ENCODE measurements at places on chromosomes 1 and 21.
A peak's percentile ranks its signal among the peaks of the same experiment; 100 is the strongest.

DNA sequence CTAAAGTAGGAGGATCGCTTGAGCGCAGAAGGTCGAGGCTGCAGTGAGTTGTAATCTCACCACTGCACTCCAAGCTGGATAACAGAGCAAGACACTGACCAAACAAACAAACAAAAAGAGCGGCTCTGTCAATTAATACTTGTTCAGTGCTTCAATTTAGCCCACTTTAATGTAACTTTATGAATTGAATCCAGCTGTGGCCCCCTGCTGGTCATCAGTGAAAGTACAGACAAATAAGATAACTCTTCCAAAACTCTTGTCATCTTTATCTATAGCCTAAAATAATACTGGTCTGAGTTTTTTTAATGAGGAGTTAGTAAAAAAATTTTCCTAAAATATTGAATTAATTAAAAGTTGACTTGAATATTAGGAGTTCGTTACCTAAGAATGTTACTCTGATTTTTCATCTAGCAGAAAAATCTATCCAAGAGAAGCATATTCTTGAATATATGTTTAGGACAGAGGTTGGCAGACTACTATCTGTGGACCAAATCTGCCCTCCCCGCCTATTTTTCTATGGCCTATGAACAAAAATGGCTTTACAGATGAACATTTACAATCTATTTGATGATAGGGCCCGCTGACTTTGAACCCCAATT lies 26.1 kb downstream of the ATP5PF start:
- peak; percentile 35 for DNase-seq

- DNase-seq = no peak
These were observed 47.3 kb downstream of the EIF4G3 start for GRCh38 chr1:21129407-21129806.

DNA sequence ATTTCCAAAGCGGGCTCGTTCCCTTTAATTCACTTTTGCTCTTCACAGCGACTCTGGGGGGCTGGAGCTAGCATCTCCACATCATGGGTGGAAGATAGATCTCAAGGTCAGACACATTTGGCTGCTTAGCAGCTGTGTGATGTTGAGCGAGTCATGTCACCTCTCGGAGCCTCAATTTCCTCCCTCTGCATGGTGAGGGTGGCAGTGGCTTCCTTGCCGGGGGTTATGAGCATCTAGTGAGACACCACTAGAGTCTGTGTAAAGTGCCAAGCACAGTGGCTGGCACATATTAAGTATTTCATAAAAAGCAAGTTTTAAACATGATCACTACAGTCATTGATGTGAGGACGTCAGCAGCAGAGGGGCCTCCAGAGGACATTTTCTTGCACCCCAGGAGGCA lies 16.9 kb upstream of the ECE1 start:
- DNase-seq = no peak

GRCh38 chr1:55285834-55286233 lies 70.7 kb upstream of the USP24 start:
- DNase-seq = no peak

GRCh38 chr1:151159373-151159772 lies 2.9 kb downstream of the TNFAIP8L2 start:
- DNase-seq = no peak

- no peak for DNase-seq
These were observed 69.2 kb downstream of the MORN1 start for GRCh38 chr1:2322065-2322571.
